ENCODE measurements at places on chromosomes 5 and 9.
A peak's percentile ranks its signal among the peaks of the same experiment; 100 is the strongest.

GRCh38 chr5:35781181-35781790, 75.4 kb upstream of the IL7R start:
- peak; percentile 79 for DNase-seq

- DNase-seq: no peak
Measured at GRCh38 chr9:116791326-116791725, 104.2 kb downstream of the TRIM32 start.

GRCh38 chr9:16571127-16571802, 299.2 kb downstream of the BNC2 start:
- DNase-seq: no peak

- DNase-seq: peak; percentile 82
Measured at GRCh38 chr5:40676613-40677343, 2.9 kb upstream of the PTGER4 start.

DNA sequence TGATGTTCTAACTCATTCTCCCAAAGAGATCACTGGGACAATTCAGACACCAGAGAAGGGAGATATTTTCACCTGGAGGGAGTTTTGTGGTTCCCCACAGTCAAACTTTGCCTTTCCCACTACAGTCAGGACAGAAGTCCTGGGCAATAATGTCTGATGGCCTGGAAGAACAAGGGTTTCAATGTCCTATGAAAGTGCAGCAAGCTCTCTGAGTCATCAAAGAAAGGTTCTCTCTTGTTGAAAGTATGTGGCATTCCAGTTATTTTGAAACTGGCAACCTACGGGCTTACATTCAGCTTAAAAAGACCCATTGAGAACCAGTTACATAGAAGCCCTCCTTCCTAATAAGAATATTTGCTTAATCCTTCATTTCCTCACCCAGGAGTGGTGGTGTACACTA, 103.9 kb downstream of the INSYN2B start:
- peak; percentile 79 for DNase-seq

DNA sequence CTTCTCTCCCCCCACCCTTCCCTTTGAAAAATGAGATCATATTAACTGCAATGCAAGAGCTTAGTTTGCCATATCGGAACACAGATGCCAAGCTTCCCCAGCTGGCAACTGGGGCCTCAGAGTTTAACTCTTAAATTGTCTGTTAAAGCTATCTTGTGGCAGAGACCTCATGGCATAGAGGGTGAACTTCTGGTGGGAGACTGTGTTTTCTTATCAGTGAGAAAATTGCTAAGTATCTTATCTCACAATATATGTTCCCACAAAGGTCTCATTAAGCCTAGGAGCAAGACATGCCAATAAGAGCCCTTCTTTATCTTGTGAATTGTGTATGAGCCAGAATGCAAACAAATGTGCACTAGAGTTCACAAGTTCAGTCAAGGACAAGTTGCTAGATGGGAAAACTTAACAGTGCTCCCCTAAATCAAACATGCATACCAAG, 12.3 kb downstream of the NFIB start:
- DNase-seq: no peak

DNA sequence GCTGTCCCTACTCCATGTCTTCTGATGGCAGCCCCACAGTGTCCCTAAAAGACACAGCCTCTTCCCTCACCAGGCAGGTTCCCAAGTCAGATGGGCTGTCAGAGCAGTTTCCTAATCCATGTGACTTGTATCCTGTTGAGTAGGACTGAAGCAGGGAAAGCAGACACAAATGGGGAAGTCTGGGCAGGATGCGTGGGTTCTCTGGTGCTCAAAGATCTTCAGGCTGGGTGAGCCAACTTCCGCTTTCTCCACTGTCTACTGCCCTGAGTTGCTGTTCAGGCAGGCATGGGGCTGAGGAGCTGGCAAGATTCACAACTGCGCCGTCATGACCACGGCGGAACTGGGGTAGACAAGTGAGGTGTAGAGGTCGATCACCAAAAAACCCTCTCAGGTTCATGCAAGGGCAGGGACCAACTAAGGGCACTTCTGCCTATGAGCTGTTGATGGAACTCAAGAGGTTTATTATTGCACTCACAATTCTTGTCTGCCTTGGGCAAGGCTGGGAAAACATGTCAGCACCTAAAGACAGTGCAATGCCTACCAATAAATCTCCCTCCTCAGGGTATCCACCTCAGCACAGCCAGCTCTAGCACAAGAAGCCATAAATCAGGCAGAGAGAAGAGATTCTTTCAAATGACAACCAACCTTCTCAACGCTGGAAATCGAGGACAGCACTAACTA, 83.4 kb downstream of the RAPGEF1 start:
- no peak for DNase-seq

GRCh38 chr9:447230-448025, 232.8 kb downstream of the DOCK8 start:
- peak; percentile 3 for DNase-seq

- DNase-seq: no peak
Measured at GRCh38 chr9:22173908-22174307, 164.8 kb upstream of the CDKN2B start.

DNA sequence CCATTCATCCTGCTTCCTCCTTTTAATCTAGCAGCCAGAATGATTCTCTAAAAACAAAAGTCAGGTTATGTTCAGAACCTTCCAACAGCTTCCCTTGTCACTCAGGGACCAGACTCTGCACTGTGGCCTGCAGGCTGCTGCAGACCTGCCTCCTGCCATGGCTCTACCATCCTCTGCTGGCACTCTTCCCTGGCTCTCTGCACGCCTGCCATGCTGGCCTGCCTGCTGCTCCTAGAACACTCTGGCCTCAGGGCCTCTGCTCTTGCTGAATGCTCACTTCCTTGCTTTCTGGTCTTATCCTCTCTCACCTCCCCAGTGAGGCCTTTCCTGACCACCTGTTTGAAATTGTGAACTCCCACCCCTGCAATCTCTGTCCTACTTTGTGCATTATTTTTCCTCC, 149.4 kb downstream of the CD180 start:
- no peak for DNase-seq

GRCh38 chr5:154258531-154259217, 68.1 kb downstream of the GALNT10 start:
- DNase-seq: no peak

DNA sequence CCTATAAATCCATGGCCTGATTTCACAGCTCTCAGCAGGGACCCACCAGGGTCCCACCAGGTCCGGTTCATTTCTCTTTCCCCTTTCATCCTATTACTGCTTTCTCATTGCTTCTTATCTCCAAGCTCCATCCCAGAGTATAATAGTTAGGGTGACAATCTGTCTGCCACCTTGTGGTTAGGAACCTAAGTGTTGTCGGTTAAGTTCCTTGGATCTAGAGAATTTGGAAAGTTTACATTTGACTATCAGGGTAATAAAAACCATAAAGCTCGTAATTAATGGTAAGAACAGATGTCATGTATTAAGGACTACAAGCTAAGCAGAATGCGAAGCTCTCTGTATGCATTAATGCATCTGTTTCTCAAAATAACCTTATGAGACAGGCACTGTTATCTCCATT, 259.1 kb downstream of the SH3GL2 start:
- no peak for DNase-seq

- DNase-seq: no peak
Measured at GRCh38 chr5:87650284-87650683, 237.6 kb upstream of the CCNH start.

DNA sequence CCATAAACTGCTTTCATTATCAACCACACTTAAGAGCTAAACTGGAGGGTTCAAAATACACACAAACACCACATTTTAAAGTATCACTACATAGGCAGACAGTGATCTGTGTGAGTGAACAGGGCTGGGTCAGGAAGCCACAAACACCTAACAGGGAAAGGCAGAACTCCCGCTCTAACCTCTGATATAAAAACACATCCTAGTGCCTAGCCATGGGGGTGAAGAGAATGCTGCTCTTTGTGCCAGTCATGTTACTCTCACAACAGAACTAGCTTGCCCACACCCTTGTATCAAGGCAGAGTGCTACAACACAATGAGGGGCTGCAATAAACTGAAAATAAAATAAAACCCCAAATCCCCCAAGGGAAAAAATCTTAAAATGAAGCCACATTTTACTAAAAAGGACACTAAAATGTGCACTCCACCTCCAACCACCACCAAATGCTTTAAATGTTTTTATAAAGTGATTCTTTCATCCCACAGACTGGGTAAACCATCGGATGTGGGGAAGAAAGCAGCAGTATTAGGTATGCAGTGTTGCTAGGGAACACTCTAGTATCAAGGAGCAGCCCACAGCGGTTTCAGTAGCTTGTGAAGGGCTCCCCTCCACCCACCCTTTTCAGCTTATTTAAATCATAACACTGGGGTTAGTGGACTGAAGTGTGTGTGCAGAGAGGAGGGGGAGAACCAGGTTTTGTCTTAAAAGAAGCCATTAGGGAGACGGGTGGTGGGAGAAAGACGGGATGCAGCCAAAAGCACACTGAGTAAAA, 64.5 kb downstream of the TMEM161B start:
- DNase-seq: peak; percentile 5

DNA sequence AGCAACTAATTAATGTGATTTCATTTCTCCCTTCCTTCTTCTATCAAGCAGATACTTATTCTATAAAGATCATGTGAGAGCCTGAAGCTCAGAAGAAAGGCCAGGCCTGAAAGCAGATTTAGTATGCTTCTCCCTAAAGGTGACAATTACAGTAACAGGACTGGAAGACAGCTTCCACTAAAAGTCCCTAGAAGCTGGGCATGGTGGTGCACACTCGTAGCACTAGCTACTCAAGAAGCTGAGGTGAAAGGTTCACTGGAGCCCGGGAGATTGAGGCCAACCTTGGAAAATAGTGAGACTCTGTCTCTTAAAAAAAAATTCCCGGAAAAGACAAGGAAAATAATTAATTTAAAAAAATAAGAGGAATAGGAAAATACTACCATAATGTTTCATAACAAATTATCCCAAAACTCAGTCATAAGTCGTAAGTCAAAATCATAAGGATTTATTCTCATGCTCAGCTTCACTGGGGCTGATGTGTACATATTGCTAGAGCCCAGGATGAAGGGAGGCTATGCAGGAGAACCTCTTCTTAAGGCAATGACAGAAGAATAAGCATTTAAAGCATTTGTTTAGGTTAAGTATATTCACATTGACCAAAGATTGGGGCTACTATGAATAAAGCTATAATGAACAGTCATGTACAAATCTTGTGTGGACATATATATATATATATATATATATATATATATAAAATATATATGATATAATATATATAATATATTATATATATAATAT, 210.8 kb upstream of the SMARCA2 start:
- DNase-seq: no peak

- DNase-seq: no peak
Measured at GRCh38 chr9:124282442-124283227, 24.9 kb downstream of the NEK6 start.

GRCh38 chr5:136197462-136198142, 4.6 kb upstream of the SMIM32 start:
- no peak for DNase-seq

GRCh38 chr5:140322751-140323731, 20.1 kb upstream of the PFDN1 start:
- DNase-seq: peak; percentile 95

- DNase-seq: no peak
Measured at GRCh38 chr5:14767735-14768507, 103.4 kb downstream of the OTULIN start.

DNA sequence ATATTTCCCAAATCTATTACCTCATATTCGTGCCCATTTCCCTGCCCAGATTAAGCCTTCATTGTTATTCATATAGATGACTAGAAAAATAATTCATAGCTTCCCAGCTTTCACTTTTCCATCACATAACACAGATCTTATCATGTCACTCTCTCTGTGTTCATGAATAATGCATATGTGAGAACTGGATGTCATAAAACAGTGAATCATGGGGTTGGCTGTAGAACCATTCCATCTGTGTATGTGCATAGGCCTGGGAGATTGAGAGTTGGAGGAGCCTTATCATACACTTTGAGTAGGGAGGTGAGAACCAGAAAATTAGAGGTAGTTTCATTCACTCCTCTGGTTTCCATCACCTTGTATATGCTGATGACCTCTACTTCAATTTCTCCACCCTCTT, 73.9 kb upstream of the RANBP6 start:
- DNase-seq: no peak

- no peak for DNase-seq
Measured at GRCh38 chr9:9002826-9003583, 1203.4 kb upstream of the DMAC1 start.

- no peak for DNase-seq
Measured at GRCh38 chr9:90097237-90097636, 492.4 kb downstream of the GADD45G start.

DNA sequence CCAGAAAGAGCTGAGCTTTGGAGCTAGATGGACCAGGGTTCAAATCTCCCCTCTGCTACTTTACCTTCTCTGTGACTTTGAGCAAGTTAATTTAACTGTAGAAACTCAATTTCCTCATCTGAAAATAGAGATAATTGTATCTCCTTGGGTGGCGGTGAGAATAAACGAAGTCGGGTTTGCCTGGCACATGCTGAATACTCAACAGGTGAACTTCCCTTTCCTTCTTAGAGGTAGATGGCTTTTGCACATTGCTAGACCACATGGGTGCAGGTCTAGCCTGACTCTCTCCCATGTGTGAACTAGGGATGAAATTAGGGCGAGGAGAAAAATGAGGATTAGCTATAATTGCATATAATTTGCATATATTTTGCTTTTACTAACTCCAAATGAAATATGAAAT, 31.4 kb upstream of the GTF2H2C start:
- DNase-seq: no peak

- DNase-seq: no peak
Measured at GRCh38 chr9:87519461-87519860, 21.8 kb downstream of the DAPK1 start.

- DNase-seq: no peak
Measured at GRCh38 chr5:17694914-17695313, 60.7 kb downstream of the TAF11L14 start.

GRCh38 chr5:10674096-10674495, 86.9 kb downstream of the DAP start:
- no peak for DNase-seq

DNA sequence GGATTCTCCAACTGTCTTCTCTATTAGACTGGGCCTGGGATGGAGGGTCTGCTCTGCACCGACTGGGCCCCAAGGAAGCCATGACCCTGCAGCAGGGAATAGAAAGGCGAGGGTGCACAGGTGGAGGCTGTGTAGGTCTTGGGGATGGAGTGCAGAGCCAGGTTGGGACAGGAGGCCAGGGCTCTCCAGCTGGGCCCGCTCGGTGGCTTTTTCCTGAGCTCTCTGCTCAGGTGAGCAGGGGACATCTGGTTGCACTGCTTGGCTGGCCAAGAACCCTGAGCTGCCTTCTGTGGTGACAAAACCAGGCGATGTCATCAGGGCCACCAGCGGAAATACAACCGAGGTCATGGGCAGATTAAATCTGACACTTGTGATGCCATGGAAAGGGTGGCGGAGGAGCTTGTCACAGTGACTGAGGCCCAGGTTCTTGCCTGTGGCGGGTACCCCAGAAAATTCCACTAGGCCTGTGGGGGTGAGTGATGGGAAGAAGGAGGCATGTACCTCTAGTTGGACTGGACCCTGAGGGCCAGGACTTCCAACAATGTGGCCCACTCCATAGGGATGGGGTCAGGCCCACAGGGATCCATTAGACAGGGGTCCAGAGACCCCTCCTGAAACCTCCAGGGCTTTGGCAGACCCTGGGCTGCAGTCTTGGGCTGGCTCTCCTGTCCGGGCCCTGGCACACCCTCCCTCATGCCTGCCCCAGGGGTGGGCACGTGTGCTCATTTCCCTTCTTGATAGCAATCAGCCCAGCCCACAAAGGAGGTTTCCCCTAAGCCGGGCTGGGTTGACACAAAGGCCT, 4.4 kb upstream of the IL3 start:
- no peak for DNase-seq

- DNase-seq: no peak
Measured at GRCh38 chr5:123997064-123997461, 485.1 kb downstream of the CSNK1G3 start.

Data from AG10803 (cell line).